Myocyte (in vitro differentiated cells): ENCODE measurements at places on chromosomes 5 and 9. TPM values are rescaled to one million over a fixed set of nuclear protein-coding genes. Genes with fewer than 3 reads are reported as not detected.

- no peak for DNase-seq
Observed at GRCh38 chr9:117234103-117234502, 180.8 kb downstream of the ASTN2 start.

Gene IL4
- not detected in 2 replicates for total RNA-seq

Gene DOLK
- 31.0 and 34.2 TPM in 2 replicates for total RNA-seq

Gene C5
- total RNA-seq, result 0.45 and 0.94 TPM in 2 replicates

Gene CA9
- 0.10 TPM in 1 of 2 replicates, not detected in the other for total RNA-seq
